ENCODE measurements at places on chromosomes 2 and 18. TPM values are rescaled to one million over a fixed set of nuclear protein-coding genes. Genes with fewer than 3 reads are reported as not detected.

DNA sequence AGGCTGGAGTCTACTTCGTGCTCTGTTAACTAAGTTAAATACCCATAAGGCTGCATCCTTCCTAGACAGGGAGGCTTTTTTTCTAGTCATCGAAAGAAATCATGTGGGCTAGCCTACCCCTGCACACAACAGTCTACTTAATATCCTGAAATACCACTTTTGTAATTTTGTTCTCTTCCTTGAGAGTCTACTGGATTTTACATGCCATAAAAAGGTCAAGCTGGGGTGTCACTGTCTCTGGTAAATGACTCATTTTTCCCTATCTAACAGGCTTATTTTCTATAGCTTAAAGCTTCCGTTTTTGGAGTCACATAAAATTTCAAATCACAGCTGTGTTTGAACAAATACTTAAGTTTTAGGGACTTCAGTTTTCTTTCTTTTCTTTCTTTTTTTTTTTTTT, 10.7 kb upstream of the STAM2 start:
- DNase-seq, result no peak

- DNase-seq, result no peak
Observed at GRCh38 chr2:86484385-86484784, 43.2 kb downstream of the KDM3A start.

DNA sequence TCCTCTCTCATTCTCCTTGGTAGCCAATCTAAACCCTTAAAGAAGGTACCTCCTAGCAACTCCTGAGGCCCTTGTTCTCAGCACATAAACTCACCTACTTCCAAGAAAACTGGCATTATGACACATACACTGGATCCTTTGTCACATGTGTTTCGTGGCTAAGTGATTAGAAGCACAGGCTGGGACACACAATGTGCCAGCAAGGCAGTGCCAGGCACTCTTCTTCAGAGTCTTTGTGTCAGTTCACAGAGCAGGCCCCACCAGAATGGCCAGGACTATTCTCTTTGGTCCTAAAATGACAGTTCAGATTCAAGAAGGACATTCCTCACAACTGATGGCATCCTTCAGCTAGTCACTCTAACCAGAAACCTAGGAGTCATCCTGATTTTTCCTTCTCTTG, 40.3 kb downstream of the SMC6 start:
- DNase-seq, result no peak

The DPYSL5 gene
- total RNA-seq, result not detected

The LYG1 gene
- total RNA-seq, result 2.1 TPM
